NCI-H1092 treated with DMSO at 0.1 percent for 48 hours (cell line): ENCODE measurements at places on chromosomes 16 and 17.

- peak; percentile 40 for DNase-seq
Observed at GRCh38 chr16:69057400-69058378, 47.8 kb upstream of the HAS3 start.

DNA sequence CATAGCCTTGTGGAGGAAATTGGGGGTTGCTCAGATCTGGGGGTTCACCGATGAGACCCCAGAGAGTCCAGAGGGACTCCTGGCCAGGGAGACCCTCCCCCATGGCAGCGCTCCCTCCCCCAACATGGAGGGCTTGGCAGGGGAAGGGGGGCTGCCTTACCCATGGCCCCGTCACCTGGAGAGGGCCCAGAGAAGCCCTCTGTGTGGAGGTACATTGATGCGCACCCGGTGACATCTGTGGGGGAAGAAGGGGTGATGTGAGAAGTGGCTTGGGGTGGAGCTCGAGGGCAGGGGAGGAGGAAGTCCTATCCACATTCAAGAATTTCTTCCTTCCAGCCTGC, 16.2 kb downstream of the ETV4 start:
- no peak for DNase-seq

DNA sequence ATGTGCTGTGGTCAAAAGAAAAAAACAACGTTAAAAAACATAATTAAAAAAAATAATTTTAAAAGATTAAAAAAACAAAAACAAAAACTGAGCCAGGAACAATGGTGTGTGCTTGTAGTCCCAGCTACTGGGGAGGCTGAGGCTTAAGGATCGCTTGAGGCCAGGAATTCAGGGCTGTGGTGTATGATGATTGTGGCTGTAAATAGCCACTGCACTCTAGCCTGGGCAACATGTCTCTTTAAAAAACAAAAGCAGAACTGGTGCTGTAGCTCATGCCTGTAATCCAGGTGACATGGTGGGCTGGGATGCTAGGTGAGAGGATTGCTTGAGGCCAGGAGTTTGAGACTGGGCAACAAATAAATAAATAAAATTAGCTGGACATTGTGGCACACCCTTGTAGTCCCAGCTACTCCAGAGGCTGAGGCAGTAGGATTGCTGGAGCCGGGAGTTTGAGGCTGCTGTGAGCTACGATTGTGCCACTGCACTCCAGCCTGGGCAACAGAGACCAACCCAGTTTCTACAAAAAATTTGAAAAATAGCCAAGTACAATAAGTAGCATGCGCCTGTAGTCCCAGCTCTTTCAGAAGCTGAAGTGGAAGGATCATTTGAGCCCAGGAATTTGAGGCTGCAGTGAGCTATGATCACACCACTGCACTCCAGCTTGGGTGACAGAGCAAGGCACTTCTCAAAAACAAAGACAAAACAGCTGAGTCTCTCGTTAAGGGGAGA, 43.6 kb downstream of the NFATC3 start:
- DNase-seq = no peak

- DNase-seq = peak; percentile 20
Observed at GRCh38 chr16:30527635-30528178, 1.3 kb upstream of the ZNF768 start.
